Activated CD4-positive, alpha-beta T cell treated with anti-CD3 and anti-CD28 coated beads, Interleukin-2, amount 50 U/mL, for 24 hours (primary cell): ENCODE measurements at places on chromosomes 6 and 20.
A peak's percentile ranks its signal among the peaks of the same experiment; 100 is the strongest.

GRCh38 chr6:83758533-83758932 lies 49.6 kb upstream of the SNAP91 start:
- DNase-seq, result no peak

- DNase-seq, result no peak
Measured at GRCh38 chr6:36115412-36115811, 14.9 kb upstream of the MAPK13 start.

- DNase-seq, result no peak
Measured at GRCh38 chr6:52843605-52844004, 3.0 kb upstream of the GSTA5 start.

DNA sequence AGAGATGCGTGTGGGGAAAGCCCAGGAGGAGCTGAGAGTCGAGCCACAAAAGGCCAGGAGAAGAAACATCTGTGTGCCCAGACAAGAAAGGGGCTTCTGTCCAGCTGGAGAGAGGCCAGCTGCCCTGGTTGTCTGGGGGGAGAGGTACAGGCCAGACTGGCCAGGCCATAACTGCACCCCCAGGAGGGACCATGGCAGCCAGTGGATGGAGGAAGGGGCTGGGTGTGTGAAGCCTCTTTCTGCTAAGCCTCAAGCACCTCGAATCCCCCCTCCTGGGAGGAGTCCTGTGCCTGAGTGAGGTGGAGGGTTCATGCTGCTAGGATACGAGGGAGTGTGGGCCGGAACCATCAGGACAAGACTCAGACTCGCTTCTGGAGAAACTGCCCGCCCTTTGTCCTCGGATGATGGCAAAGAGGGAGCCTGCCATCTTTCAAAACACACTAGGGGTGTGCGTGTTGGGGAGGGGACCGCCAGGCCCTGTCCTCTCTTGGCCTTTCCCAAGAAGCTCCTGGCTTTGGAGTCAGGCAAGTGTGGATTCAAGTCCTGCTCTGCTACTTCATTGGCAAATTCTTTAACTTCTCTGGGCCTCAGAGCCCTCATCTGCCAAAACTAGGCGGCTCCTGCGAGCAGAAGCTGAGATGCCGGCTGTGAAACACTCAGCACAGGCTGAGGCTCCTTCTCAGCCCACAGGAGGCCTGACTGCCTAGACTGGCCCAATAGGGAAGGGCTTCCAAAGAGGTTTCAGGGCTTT lies 90.3 kb downstream of the ASXL1 start:
- no peak for DNase-seq

DNA sequence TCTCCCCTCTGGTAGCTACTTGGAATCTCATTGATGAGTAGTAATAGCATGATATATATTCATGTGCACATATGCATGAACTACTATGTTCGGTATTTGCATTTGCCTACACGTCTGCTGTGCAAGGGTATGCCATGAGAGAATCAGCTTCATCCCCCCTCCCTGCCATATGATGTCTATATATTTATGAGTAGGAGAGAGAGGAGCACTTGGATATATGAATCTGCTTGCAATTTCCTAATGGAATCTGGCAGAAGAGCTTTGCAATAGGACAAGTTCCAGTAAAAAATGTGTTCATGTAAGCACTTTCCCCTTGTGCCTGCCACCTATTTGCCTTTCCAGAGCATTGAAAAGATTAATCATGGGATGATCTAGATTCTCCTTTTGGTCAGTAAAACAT lies 76.2 kb upstream of the BACH2 start:
- DNase-seq, result no peak

DNA sequence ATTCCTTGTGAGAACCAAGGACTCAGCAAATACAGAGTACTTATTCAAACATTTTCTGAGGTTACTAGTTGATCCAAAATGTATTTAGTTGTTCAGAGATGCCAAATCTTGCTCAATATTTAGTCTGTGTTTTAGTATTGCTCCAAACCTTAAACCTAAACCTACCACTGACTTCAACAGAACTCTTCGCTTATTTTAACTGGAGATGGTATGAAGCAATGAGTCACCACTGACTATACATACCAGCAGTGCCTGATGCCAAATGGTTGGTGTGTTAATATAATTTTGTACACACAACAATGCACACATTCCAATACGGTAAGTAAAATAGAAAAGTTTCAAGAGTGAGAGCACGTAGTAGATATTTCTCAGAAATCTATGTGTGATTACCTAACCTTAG lies 1.9 kb upstream of the SPTLC3 start:
- no peak for DNase-seq

- no peak for DNase-seq
Measured at GRCh38 chr20:21303872-21304586, 898 bp downstream of the XRN2 start.

GRCh38 chr20:17315407-17316231 lies 88.8 kb downstream of the PCSK2 start:
- DNase-seq, result no peak

- no peak for DNase-seq
Measured at GRCh38 chr6:90347411-90347851, 50.8 kb upstream of the BACH2 start.

DNA sequence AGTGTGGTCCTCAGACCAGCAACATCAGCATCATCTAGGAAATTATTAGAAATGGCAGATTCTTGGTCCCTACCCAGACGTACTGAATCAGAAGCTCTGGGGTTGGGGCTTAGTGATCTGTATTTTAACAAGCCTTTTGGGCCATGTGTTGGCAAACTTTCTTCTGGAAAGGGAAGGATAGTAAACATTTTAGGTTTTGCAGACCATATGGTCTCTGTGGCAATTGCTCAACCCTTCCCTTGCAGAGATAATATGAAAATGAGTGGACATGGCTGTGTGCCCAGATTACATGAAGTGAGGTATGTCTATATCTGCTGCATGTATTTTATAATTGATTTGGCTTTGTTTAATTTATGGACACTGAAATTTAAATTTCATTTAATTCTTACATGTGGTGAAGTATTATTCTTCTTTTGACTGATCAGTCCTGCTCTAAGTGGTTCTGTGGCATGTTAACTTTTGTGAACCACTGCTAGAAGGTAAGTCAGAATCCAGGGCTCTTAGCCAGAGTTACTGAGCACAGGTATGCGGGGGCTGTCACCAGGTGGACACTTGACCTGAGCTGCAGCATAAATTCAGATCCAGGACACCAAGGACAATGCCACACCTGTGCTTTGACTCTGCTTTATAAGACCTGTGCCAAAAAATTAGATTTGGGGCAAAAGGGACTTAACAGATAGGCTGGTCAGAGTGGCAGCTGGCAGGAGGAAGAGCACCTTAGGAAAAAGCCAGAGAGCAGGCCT lies 43.2 kb downstream of the LY86 start:
- DNase-seq, result no peak

GRCh38 chr6:30754631-30755030 lies 10.3 kb upstream of the IER3 start:
- DNase-seq, result no peak

- no peak for DNase-seq
Measured at GRCh38 chr6:84035484-84035883, 1.9 kb downstream of the MRAP2 start.

GRCh38 chr20:38196592-38196991 lies 31.5 kb upstream of the TGM2 start:
- DNase-seq, result no peak

GRCh38 chr6:169943241-169944060 lies 192.0 kb downstream of the ERMARD start:
- no peak for DNase-seq

GRCh38 chr20:51695574-51696303 lies 72.5 kb downstream of the ATP9A start:
- no peak for DNase-seq

GRCh38 chr20:1327241-1327653 lies 1.7 kb downstream of the SDCBP2 start:
- DNase-seq, result no peak

GRCh38 chr6:19632786-19633185 lies 204.4 kb upstream of the ID4 start:
- no peak for DNase-seq

DNA sequence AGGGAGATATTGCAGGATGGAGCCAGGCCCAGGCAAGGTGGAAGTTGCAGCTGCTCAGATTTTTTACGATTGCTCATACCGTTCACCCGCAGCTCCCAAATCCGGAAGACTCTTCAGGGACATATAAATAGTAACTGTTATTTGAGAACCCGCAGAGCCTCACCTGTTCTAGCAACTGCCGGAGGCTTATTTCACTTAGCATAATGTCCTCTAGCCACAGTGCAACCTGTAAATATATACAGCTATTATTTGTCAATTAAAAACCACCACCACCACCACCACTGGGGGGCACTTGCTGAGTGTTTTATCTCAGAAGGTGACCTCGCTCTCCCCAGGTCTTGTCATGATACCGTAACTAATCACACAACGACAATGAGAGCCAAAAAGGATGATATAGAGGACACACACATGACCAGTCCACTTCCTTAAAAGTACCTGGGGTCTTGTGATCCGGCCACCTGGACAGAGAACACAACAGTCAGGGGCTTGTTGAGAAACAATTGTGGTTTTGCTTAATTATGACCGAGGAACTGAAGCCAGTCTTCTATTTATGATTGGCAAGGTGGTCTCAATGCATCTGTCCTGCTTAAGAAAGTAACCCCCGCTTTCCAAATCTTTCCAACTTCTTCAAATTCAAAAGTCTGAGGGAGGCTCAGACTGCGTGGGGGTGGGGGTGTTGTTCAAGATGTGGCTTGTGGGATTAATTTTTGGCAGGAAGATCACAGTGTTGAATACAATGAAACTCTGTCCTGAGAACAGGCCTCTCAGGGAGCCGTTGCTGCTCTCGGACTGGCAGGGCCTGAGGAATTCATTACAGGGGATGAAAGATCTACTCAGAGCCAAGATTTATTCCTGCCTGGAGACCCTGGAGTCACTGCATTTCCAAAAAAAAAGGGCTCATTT lies 107.7 kb upstream of the PRND start:
- DNase-seq, result peak; percentile 53

DNA sequence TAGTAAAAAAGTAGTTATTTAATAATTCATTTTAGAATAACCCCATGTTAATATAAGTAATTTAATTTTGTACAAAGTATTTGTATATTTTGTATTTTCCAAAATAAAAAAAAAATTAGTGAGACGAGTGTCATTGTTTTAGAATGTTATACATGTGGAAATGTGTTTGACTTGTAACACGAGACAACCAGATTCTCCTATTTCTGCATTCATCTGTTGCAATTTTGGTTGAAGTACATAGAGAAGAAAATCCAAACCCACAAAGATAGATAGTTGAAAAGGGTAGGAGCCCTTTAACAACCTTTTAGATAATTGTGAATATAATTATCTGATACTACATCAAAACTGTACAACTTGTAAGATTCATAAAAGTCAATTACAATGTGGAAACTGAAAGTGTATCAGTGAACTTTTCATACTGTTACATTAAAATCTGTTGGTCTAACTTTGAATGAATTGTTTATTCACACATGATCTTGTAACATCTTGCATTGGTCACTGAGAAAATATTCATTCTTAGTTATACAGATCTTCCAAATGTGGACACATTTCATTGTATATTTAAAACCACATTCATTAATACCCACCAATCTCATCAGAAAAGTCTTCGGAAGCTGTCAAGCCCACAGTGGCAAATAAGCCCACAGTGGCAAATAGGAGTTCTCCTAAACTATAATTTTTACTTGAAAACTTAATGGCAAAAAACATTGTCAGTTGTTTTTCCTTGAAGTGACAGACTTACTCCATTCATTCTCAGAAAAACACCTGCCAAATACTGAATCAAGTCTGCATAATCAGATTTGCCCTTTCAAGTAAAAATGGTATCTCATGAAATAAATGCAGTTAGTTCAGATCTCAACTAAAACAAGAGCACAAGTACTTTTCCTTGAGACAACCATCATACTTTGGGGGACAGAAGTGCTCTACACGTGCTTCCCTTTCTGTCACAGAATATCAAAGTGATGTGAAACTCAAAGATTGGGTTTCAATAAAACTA lies 52.8 kb downstream of the FKBP5 start:
- DNase-seq, result no peak

DNA sequence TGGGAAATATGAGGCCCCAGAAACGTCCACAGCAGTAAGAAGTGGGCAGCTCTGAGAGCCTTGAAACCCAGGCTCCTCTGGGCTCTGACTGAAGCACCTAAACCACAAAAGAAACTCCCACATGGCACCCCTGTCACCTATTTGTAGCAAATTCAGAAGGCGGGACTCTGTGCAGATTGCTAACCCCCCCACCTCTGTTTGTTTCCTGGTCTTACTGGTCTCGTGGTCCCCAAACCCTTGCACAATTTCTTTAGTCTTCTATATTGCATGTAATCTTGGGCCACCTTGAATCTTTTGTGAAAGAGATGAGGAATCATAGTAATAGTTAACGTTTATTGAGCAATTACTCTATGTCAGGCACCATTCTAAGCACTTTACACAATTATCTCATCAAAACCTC lies 154.3 kb downstream of the PREX1 start:
- no peak for DNase-seq

DNA sequence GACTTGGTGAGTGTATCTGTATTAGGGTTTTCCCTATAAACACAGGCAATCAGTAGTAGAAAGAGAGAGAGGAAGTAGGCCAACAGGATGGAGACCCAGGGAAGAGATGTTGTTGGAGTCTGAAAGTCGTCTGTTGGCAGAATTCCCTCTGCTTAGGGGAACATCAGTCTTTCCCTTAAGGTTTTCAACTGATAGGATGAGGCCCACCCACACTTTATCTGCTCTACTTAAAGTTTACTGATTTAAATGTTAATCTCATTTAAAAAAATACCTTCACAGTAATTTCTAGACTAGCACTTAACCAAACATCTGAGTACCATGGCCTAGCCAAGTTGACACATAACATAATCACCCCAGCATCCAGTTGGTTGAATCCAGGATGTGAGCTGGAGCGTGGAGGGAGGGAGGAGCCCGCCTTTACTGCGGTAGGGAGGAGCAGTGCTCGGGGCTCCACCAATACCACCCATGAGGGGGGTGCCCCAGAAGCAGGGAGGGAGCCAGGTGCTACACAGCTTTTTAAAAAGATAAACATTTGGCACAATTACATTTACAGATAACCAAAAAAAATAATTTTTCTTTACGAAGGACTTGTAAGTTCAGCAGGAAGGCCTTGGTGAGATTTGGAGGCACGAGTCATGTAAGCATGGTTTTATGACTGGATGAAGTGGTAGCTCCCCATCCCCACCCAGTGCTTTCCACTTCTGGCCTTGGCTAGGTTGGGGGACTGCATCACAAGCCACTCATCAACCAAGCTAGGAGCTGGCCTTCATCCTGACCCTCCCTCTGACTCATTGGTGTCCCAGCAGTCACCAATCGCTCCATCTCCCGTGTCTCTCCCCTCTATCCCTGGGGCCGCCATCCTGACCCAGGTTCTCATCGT lies 18.4 kb upstream of the SNX9 start:
- DNase-seq, result no peak

DNA sequence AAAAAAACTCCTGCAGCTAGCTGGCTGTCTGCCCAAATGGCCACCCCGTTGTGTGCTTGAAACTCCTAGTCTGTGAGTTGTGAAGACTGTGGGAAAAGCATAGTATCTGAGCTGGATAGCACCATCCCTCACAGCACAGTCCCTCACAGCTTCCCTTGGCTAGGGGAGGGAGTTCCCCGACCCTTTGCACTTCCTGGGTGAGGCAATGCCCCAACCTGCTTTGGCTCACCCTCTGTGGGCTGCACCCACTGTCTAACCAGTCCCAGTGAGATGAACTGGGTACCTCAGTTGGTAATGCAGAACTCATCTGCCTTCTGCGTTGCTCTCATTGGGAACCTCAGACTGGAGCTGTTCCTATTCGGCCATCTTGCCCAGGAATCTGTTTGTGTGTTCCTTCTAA lies 260.6 kb upstream of the STXBP5 start:
- no peak for DNase-seq
